ENCODE measurements at places on chromosomes 4 and X. TPM values are rescaled to one million over a fixed set of nuclear protein-coding genes. Genes with fewer than 3 reads are reported as not detected.

GRCh38 chrX:136572030-136572429, 40.0 kb downstream of the VGLL1 start:
- DNase-seq = no peak

Gene BCOR
- 22.4 TPM for total RNA-seq

GRCh38 chr4:185710487-185710995, 101.5 kb downstream of the SORBS2 start:
- no peak for DNase-seq

DNA sequence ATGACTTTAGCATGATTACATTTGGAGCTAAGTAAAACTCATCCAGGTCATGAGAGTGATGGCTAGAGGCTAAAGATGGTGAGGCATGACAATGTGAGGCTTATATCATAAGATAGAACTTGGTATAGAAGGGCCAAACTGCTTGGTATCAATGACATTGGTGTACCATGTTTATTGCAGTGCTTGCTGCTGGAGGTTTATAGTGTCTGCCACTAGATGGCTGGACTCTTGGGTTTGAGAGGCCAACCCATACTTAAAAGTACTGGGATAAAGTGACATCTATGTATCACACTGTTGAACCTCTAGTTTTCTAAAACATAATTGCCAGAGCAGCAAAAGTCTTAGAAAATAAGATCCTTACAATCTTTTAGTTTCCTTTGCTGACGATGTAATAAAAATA, 83.0 kb upstream of the TACR3 start:
- no peak for DNase-seq

DNA sequence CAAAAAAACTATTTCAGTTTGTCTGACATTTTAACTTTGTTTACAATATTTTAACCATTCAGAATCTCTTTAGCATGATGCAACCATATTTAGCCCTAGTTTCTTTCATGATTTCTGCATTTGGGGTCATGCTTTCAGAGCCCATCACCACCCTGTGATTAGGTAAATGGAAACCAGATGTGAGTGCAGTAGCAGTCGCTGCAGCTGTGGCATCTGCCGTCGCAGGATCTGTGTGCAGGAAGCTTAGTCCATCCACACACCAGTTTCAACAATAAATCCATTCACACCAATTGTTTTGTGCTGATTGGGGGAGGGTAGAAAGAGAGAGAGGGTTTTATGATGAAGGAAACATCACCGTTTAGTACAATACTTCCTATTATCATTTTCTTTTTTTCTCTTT, 130.5 kb downstream of the CPEB2 start:
- DNase-seq = peak; percentile 70

Gene BMPR1B
- total RNA-seq = 16.1 TPM

- no peak for DNase-seq
Observed at GRCh38 chrX:24372021-24372763, 11.8 kb downstream of the SUPT20HL1 start.

Data from dorsolateral prefrontal cortex (tissue), 122 donors.